CD4-positive, alpha-beta T cell treated with Interleukin-17A for 4 hours (primary cell): ENCODE measurements at places on chromosomes 1 and 21.

- DNase-seq, result no peak
Measured at GRCh38 chr1:5264476-5264875, 610.1 kb downstream of the AJAP1 start.

DNA sequence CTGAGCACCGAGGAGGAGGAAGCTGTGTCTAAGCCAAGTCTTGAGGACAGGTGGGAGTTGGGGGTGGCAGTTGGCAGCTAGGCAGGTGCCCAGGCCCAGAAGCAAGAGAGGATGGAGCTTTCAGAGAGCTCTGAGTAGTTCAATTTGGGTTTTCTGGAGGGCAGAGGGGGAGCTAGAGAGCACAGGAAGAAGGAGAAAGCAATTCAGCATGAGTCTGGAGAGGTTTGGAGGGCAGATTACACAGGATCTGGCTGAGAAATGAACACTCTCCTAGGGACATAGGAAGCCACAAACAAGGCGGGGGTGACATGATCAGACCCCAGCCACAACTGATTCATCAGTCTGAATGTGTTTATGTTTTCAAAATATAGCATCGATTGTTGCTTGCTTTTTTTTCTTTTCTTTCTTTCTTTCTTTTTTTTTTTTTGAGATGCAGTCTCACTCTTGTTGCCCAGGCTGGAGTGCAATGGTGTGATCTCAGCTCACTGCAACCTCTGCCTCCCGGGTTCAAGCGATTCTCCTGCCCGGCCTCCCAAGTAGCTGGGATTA, 23.8 kb downstream of the PTPRF start:
- DNase-seq, result peak; percentile 34

GRCh38 chr1:214441119-214441518, 110.3 kb downstream of the PTPN14 start:
- DNase-seq, result no peak

GRCh38 chr1:210347112-210347511, 18.4 kb downstream of the HHAT start:
- no peak for DNase-seq

DNA sequence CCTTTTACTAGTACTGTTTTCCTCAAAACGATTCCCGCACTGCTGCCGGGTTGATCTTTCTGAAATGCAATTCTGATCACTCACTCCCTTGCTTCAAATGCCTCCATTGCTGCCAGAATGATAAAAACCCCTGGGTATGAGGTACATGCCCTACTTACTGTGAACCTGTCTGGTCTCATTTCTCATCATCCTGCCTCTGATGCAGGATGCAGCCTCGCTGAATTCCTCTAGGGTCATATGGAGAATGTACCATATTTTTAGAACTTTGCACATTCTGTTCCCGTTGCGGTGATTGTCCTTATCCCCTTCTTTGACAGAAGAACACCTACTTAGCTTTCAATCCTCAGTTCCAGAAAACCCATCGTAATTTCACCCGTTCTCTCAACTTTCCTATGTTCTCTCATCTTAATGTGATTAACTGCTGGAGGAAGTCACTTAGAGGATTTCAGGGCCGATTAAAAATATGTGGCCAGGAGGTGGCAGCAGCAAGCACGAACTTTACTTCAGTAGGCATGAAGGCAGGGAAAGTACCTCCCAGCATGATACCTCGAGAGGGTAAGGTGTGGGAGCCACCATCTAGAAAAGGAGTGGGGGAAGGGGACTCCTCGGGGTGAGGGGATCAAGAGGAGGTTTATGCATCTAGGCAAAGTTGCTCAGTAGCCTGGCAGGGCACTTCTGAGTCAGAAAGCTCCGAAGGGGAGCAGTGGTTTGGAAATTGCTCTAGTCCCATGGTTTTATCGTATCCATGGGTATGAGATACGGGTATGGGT, 361.5 kb upstream of the ZP4 start:
- no peak for DNase-seq

DNA sequence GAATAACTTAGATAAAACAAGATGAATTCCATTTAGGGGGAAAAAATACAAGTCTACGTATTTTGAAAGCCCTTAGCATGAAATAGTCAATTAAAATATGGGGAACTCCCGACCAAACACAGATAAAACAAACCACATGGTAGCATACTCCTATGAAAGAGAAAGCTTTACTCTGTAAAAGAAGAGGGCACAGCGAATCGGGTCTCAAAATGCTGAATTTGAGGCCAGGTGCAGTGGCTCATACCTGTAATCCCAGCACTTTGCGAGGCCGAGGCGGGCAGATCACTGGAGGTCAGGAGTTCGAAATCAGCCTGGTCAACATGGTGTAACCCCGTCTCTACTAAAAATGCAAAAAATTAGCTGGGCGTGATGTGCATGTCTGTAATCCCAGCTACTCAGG, 116.9 kb upstream of the TIAM1 start:
- no peak for DNase-seq

GRCh38 chr1:76109404-76109803, 34.9 kb downstream of the ST6GALNAC3 start:
- no peak for DNase-seq

DNA sequence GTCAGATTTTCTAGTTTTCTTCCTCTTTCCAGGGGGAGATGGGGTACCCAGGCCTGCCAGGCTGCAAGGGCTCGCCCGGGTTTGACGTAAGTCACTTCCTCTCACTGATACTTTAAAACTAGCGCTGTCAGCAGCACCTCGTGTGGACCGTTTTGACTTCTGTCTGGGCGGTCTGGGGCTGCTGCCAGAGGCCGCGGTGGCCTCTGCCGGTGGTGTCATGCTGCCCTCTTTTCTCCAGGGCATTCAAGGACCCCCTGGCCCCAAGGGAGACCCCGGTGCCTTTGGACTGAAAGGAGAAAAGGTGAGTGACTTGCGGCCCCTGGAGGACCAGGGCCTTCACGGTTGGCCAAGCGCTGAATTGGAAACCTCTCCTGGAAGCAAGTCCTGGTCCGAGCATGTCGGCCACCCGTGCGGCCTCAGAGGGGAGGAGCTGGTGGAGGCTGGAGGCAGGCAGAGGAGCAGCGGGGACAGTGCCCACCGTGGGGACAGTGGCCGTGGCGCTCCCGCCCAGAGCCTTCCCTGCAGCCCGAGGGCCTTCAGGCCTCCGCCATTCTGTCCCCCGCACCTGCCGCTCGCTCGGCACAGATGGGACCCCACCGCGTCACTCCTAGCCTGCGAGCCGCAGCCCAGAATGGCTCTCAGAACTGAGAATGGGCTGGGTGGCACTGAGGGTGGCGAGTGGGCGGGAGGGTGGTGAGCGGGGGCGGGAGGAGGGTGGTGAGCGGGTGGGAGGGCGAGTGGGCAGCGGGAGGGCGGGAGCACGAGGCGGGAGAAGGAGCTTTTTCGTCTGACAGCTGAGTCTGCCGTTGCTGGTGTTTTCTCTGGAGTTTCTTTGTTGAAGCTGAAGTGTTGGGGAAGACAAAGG, 9.4 kb downstream of the COL6A1 start:
- no peak for DNase-seq

GRCh38 chr1:216630532-216630931, 92.7 kb downstream of the ESRRG start:
- no peak for DNase-seq

- no peak for DNase-seq
Measured at GRCh38 chr1:214028649-214029406, 41.1 kb downstream of the PROX1 start.

GRCh38 chr1:225919906-225920305, 4.1 kb downstream of the PYCR2 start:
- DNase-seq, result peak; percentile 63

- no peak for DNase-seq
Measured at GRCh38 chr1:86573763-86574484, 27.0 kb downstream of the CLCA4 start.

DNA sequence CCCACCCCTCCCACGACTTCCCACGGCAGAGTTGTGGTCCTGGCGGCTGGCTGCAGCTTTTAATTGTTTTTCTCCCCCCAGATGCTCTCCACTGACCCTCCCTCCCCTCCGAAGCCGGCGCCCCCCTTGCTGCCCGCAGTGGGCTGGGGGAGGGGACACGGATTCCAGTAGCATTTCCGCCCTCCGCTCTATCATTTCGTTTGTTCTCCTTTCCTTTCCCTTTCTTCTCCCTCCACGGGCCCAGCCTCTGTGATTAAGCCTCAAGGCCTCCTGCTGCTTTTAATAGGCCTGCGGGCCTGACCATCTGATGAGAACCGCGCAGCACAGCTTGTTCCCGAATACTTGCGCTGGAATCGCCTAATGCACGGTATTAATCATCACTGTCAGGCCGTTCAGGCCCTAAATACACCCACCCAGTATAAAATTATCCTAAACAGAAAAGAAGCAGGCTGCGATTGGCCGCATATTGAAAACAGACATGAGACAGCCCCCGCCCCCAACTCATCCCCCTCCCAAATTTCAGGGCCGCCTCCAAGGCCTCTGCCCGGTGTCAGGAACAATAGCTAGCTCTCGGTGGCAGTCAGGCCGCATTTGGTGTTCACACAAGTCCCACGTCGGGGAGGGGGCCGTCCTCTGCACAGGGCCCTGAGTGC, 102.0 kb upstream of the ARHGEF16 start:
- no peak for DNase-seq

- no peak for DNase-seq
Measured at GRCh38 chr1:12075195-12076114, 12.4 kb downstream of the TNFRSF8 start.

DNA sequence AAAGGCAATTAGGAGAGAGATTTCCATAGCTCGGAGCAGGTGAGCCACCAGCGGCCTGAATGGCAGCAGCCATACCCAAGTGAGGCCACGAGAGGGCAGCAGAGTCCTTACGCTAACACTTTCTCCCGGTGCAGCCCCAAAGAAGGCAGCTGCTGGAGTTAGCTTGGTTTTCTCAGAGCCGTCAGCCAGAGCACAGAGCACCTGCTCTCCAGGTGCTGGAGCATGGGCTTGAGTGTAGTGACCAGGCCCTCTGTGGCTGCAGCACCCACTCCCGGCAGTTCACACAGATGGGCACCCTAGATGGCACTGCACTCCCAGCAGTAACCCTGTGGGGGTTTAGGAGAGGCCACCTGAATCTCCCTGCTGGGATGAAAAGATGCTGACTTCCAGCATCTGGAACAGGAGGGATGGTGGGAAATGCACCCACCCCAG, 45.8 kb downstream of the TMCC2 start:
- DNase-seq, result peak; percentile 90

GRCh38 chr1:187903223-187903622, 1074.5 kb downstream of the PLA2G4A start:
- no peak for DNase-seq

- no peak for DNase-seq
Measured at GRCh38 chr1:192889082-192889481, 80.2 kb downstream of the RGS2 start.

GRCh38 chr1:3753656-3754454, 1.6 kb downstream of the CCDC27 start:
- no peak for DNase-seq

DNA sequence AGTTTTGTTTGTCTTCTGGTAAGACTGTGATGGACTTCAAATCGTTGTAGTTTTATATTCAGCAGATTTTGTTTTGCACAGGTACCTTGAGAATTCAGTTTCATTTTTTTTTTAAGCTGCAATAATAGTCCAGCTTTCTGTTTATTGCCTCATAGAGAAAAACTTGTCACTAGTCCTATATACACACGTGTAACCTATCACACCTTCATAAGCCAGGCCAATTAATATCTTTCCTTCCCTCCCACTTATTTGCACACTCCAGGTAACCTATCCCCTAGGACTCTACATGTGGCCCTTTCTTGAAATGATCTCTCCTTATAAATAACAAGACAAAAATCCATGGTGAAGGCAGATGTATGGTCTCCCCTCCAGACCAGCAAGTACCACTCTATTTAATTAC, 62.4 kb downstream of the SLC22A15 start:
- no peak for DNase-seq

DNA sequence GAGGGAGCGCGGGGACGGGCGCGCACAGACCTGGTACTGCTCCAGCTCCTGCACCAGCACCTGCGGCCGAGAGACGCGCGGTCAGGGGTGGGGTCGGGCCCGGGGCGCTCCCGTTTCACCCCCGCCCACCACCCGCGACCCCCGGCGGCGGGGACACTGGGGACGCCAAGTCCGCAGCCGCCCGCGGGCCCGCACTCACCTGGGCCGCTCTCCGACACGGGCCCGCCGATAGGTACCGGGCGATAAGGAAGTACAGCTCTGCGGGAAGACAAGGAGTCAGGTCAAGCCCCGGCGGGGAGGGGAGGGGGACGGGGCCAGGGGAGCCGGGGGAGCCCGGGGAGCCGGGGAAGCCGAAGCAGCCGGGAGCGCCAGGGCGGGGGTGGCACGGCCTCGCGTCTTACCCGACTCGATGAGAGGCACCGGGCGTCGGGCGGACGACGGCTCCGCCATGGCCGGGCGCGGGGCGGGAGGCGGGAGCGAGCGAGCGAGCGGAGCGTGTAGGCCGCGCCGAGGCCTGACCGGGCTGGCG, 326 bp downstream of the BRWD1 start:
- DNase-seq, result peak; percentile 47
